ENCODE measurements at places on chromosomes 7 and 10.

DNA sequence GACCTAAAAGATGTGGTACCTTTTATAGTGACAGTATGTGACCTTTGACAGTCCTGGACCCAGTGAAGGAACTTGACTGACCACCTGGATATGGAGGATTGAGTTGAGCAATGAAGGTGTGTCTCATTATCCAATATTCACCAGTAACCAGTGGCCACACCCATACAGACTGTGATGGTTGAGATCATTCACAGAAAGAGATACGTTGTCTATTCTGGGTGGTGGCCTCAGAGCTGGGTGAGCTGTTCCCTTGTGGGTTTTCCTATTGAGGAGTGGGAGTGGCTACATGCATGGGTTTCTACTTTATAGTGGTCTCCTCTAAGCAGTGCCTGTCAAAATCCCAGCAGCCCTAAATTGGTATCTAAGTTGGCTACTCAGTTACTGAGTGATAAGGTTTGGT, 507.4 kb downstream of the SORCS3 start:
- no peak for DNase-seq

GRCh38 chr10:78212786-78213175, 179.1 kb downstream of the RPS24 start:
- no peak for DNase-seq

- DNase-seq: peak; percentile 52
Observed at GRCh38 chr10:73859428-73859783, 14.9 kb downstream of the CAMK2G start.

DNA sequence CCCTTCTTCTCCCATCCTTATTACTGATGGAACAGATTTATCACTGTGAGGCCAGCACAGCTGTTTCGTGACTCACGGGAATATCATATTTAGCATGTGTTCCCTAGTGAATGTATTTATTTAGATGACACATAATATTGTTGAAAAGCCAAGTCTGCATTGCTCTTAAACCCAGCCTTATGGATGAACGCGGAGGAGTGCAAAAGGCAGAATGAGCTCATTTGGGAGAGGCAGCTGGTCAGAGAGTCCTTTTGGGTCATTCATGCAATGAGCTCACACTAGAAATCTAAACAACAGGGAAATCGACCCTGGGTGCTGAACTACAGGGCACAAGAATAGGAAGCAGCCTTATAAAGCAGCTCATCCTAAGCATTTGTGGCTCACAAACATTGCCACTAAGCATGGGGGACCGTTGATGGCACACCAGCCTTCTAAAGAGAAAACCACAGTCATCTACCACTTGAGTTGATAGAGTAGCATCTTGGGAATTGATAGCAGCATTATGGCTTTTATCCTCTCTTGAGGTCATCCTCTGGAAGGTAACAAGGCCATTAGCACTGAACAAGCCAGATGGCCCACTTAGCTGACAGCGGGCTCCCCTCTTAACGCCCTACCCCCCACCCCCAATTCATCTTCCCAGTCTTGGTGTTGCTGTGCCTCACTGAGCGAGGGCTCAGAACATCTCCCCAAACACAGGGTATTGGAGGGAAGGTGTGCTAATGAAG, 32.9 kb upstream of the SDK1 start:
- no peak for DNase-seq

GRCh38 chr10:122222638-122223037, 48.5 kb upstream of the BTBD16 start:
- DNase-seq: no peak

GRCh38 chr10:55966101-55966500, 395.0 kb downstream of the ZWINT start:
- no peak for DNase-seq

- DNase-seq: no peak
Observed at GRCh38 chr7:110921595-110922151, 169.3 kb upstream of the LRRN3 start.

DNA sequence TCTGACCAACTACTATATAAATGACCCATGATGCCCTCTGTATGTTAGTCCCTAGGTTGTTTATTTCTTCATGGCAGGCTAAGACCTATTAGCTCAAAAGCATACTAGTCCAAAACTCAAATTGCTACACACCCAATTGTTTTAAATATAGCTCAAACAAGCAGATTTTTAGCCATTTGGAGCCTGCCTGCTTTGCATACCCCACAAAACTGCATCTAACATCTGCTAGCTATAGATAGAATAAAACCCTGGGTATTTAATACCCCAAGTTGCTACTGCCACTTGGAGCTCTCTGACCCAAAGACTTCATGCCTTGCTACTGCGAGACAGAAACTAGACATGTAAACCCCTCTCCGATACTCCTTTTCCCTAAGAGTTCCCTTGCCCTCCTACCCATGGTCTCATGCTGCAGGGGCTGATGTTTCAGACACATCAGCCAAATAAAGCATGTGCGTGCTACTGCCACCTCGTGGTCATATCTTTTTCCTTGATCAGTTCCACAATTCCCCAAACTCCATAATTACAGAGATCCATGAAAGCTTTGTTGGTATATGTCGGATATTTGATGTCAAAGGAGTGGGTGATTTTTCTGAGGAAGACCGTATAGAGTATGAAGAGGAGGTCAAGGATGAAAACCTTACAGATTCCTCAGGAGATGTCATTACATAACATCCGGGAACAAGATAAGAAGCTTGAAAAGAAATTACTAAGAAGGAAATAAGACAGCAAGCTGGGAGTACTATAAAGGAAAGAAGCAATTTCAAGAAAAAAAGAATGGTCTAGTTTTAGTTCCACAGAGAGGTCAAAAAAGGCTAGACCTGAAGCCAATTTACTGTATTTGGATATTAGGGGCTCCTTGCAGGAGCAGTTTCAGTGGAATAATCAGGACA, 386.6 kb downstream of the SH2D4B start:
- peak; percentile 9 for DNase-seq

DNA sequence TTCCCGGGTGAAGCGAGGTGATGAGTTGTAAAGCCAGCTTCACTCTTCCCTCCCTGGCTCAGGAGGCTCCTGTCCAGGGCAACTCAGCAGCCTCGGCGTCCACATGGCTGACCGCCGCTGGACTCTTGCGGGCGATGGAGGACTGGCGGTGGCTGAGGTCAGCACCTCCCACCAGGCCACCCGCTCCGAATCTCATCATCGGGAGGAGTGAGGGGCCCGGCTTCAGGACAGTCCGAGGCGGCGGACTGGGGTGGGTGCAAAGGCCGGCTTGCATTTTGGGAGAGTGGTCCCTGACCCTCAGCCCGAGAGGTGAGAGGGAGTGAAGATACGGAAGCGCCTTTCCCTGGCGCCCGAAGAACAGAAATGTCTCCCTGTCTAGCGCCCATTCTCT, 759 bp downstream of the DNAJB12 start:
- no peak for DNase-seq

- DNase-seq: no peak
Observed at GRCh38 chr7:140080919-140081318, 18.2 kb upstream of the PARP12 start.

DNA sequence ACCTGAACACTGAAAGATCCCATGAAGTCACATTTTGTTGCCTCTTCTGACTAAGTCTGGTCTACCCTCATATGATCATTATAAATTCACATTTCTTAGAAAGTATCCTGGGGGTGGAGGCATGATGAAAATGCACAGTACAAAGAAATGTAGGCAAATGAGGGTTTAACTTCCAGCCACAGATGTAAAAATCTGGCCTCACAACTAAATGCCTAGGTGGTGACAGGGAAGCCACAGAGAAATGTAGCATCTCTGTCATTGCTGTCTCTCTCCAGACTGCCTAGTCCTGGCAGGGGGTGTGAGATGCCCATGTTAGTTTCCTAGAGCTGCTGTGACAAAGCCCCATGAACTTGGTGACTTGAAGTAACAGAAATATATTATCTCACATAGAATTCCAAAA, 395.9 kb downstream of the SORCS3 start:
- DNase-seq: no peak

DNA sequence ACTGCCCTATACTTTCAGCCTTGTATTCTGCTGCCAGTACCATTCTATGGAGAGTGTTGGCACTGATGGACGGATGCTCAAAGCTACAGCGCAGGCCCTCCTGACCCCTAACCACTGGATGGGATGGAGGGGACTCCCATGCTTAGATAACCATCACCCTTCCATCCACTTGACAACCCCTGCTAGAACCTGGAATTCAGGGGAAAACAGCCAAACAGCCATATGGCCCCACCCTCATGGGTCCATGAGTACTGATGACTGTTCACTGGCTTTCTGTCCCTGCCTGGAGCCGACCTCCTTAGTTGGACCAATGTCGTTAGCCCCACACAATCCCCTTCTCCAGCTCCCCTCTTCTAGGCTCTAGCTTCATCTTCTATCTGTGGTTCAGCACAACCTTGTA, 16.2 kb downstream of the DUSP5 start:
- DNase-seq: no peak

DNA sequence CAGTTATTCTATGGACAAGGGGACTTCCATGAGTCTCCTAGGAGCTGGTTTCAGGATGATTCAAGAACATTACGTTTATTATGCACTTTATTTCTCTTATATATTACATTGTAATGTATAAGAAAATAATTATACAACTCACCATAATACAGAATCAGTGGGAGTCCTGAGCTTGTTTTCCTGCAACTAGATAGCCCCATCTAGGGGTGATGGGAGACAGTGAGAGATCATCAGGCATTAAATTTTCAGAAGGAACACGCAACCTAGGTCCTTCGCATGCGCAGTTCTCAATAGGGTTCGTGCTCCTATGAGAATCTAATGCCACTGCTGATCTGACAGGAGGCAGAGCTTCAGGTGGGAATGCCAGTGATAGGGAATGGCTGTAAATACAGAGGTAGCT, 137.9 kb downstream of the ANKRD30A start:
- no peak for DNase-seq
